Germinal center (tissue), 1 donor: ENCODE measurements at places on chromosomes 5 and 9.

GRCh38 chr9:126677188-126678084, 63.7 kb downstream of the LMX1B start:
- DNase-seq: no peak

DNA sequence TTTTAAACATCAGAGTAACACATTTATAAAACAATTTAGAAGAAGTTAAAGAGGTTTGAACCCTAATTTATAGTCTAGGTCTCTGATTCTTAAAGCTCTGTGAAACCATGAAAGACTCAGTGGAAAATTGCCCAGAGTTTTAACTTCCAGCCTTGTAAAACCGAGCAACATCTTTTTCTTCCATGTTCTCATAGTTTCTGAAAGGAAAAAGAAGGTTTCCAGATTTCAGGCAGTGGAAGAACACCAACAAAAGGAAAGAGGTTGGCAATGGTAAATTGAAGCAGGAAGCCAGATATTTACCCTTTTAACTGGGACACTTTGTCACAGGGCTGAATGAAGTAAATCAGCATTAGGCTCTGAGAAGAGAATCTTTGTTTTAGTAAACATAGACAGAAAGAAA, 1999.3 kb downstream of the MAT2B start:
- DNase-seq: no peak

DNA sequence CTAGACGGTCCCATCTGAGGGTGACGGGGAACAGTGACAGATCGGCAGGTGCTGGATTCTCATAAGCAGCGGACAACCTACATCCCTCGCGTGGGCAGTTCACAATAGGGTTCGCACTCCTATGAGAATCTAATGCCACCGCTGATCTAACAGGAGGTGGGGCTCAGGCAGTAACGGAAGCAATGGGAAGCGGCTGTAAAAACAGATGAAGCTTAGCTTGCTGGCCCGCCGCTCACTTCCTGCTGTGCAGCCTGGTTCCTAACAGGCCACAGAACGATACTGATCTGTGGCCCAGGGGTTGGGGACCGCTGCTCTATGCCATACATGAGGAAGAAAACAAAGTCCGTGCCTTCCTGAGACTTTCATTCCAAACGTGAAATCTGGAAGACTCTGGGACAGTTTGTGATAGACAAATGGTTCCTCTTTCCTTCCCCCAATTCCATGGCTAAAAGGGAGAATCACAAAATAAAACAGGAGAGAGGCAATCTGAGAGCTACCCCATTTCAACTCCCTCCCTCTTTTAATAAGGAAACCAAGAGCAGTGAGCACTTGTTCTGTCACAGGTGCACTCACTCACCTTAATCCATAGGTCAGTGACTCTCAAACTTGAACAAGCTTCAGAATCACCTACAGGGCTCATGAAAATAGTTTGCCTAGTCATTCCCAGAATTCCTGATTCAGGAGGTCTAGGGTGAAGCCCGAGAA, 12.1 kb downstream of the PDCL start:
- no peak for DNase-seq

DNA sequence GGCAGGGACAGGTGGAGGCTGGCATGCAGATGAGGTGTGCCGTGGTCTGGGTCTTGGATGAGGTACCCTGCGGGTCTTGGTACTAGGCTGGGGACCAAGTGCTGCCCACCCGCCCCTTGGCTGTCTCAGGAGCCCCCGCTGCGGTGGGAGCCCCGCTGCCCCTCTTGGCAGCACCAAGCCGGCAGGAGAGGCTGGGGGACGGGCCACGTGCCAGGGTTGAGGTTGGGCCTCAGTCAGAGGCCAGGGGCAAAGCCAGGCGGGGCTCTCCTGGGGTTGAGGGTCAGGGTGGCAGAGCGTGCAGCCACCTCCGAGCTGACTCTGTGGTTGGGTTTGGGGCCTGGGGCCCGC, 2.0 kb downstream of the CARD9 start:
- no peak for DNase-seq

DNA sequence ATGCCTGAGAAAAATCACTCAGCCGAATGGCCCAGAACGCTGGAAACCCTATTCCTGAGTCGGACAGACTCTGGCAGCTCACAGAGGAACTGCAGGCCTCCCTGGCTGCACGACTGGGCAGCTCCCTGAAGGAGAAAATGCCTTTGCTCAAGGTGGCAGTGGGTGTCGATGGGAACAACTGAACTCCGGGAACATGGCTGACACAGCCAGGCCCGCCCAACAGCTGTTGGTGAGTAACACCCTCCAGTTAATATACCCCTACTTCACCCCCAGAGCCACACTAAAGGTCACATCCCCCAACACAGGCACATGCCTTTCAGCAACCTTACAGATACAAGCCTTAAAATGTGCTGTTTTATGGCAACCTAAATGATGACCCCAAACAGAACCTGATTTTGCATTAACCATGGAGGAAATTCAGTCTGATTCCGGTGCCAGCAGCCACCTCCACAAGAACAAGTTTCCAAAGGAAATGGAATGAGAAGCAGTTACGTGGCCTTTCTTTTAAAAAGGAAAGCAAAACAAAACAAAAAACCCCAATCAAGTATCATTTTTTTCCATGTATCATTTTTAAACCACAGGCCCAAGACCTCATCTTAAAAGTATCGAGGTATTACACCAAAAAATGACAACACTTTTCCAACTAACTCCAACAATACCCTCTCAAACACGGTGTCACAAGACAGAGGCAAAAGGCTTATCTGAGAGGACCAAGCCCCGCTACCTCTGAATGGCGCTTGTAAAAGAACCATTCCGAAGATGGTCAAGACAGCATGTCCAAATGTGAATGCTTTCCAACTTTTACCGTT, 3.1 kb downstream of the KLF9 start:
- DNase-seq: no peak

DNA sequence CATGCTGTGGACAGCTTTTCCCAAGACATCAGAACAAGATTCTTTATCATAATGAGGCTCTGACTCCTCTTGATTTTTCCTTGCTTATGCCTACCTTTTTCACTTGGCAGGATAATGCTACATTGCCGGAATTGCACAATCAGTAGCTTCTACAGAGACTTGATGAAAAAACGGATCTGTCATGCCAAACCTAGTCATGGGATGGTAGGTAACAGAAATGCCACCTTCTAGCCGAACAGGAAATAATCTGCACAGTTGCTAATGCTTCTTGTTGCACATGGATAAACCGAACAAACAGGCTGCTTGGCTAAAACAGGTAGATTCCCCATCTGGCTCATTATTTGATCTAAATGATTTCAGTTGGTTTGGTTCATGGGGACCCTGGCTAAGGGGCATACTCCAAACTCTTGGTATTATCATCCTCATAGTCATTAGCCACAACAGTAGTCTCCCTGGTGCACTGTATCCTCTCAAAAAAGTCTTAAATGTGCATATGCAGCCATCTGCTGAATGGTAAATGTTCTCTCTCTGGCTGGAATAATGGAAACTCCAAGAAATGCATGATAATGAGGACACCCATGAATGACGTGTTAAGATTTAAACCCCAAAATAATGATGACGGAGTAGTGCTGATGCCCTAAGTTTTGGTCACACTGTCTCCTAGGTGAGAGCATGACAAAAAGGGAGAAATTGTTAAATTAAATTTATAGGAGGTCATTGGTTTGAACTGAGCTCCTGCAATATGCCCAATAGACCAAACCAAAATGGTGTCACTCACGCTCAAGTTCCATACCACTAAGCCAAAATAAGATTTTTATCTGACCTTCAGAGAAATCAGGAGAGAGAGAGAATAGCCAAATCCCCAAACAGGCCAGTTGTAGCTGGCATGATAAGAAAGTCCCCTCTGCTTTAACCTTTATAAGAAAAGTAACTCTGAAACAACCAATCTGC, 47.0 kb downstream of the RAPGEF1 start:
- DNase-seq: no peak

GRCh38 chr9:91348191-91348807, 13.4 kb downstream of the AUH start:
- no peak for DNase-seq

DNA sequence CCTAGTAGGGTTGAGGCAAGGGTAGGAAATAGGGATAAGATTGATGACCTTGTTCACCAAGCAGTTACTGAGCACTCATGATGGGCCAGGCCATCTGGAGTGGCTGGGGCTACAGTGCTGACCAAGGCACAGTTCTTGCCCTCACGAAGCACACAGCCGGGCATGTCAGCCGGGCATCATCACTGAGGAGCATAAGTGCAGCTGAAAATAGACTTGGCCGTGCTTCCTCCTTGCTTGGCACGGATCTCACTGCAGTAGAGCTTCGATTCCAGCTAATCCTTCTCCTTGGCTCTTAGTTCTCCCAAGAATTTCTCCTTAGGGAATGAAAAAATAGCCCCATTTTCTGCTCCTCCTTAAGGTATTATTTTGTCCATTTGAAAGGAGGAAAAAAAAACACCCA, 116.6 kb downstream of the NMUR2 start:
- DNase-seq: no peak

DNA sequence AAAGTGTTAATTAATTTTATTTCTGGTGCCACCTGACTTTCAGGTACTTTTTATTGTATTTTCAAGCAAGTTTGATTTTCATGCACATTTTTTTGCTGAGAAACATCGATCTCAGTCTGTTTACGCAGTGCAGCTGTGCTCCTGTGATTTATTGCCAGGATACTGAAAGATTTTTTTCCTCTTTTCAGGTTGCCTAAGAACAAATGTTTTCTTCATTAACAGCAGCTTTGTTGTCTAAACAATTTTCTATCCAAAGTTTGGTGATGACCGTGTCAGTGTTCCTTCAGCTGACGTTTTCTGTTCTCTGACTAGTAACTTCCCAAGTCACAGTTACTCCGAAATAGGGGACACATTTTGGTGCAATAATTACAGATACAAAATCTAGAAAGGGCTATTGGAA, 78.1 kb downstream of the VCAN start:
- no peak for DNase-seq

- DNase-seq: peak; percentile 95
Observed at GRCh38 chr9:101398068-101398929, at the start of the genes MRPL50 and ZNF189. Gene MRPL50 (minus strand): TSS chr9:101398618. CDS start chr9:101398592, 26 bp downstream. Gene ZNF189 (plus strand): TSS chr9:101398851. CDS start chr9:101399157, 306 bp downstream.

DNA sequence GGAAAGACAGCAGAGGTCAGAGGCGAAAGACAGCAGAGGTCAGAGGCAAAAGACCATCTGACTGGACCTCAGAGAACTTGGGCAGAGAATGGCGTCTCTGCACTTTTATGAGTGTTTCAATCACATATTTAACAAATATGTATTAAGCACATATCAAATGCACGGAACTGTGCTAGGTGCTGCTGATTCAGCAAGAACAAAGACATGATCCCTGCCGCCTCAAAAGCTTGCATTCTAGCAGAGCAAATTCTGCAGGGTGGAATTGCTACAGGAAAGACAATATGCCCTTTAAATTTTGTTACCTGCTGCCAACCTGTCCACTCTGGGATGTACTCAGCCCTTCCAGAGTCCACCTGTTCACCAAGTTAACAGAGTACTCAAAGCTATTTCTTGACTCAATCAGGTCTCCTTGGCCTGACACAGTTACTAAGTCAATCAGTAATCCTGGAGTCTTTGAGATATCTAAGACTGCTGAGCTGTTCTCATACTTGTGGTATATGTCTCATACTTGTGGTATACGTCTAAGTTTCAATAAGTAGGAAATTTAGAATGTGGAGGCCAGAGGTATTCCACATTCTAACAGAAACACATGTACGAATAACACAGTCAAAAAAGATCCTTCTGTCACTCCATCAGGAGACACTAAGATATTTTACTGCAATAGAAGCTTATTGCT, 131.8 kb downstream of the GNAQ start:
- DNase-seq: no peak

DNA sequence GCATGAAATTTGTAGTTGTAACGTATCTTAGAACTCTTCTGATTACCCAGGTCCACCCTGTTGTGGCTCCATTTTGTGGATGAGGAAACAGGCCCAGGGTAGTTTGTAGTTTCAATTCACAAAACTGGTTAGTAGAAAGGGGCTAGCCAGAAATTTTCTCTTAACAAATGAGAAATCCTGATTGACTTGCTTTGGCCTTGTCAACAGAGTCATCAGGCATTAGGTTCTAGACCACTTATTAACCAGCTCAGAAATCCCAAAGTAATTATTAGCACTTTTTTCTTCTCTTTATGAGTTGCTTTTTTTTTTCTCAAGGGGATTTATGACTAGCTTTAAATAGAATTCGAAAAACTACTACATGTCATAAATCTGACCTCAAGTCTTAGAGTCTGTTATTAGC, 160.2 kb downstream of the SH3GL2 start:
- DNase-seq: no peak

DNA sequence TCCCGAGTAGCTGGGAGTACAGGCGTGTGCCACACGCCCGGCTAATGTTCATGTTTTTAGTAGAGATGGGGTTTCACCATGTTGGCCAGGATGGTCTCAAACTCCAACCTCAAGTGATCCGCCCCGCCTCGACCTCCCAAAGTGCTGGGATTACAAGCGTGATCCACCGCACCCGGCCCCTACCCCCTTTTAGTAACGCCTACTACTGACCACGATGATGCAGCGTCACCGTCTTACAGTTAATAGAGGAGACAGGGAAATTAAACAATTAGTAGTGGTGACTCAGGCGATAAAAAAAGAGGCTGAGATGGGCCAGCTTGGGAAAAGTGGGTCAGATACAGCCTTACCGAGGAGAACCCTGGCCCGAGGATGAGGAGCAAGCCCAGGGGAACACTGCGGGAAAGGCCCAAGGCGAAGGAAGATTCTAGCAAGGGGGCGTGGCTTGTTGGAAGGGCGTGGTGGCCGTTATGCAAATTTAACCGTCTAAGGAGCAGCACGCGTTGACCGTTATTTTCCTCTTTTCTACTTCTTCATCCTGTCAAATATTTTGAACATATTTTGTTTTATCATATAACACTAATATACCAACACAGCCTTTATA, 1.6 kb upstream of the SETX start:
- DNase-seq: no peak

GRCh38 chr5:151384106-151384505, 36.7 kb upstream of the SLC36A2 start:
- no peak for DNase-seq

- DNase-seq: no peak
Observed at GRCh38 chr9:127262602-127263001, 2.0 kb upstream of the GARNL3 start.

DNA sequence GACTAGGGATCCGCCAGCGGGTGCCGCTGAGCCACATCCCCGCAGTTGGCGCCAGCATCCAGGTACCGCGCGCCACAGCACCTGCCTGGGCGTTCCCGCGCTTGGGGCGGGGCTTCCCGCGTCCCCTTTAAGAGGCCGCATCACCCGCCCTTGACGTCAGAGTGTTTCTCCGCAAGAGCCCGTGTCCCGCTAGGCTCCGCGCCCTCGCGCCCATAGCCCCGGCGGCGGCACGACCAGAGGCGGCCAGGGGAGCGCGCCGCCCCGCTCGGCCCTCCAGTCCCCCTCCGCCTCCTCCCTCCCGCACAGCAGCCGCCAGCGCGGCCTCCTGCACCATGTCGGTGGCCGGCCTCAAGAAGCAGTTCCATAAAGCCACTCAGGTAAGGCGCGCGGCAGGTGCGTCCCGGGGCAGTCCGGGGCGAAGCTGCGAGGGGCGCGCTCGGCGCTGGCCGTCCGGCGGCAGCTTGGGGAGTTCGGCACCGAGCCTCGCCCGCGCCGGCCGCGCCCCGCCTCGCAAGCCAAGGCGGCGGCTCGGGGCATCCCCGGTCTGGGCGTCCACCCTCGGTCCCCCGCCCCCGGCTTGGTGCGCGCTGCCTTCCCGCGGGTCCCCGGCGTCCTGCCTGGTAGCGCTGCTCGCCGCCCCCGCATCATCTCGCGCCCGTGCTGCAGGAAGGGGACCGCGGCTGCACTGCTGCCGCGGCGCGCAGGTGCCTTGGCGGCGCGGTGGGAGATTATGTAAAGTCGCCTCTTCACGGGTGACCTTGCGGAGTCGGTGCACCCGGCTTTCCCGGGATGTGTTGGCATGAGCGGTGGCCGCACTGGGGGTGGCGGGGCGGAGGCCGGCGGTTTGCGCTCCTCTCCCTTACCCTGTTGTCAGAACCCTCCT, at the start of gene SH3GL2:
Gene SH3GL2, plus strand, starts transcription at position 156 of the 883 bp plus-strand sequence.
- DNase-seq: peak; percentile 40
